ENCODE measurements at places on chromosomes 6 and 20.

GRCh38 chr6:81562169-81562568 lies 190.3 kb downstream of the TENT5A start:
- no peak for DNase-seq

DNA sequence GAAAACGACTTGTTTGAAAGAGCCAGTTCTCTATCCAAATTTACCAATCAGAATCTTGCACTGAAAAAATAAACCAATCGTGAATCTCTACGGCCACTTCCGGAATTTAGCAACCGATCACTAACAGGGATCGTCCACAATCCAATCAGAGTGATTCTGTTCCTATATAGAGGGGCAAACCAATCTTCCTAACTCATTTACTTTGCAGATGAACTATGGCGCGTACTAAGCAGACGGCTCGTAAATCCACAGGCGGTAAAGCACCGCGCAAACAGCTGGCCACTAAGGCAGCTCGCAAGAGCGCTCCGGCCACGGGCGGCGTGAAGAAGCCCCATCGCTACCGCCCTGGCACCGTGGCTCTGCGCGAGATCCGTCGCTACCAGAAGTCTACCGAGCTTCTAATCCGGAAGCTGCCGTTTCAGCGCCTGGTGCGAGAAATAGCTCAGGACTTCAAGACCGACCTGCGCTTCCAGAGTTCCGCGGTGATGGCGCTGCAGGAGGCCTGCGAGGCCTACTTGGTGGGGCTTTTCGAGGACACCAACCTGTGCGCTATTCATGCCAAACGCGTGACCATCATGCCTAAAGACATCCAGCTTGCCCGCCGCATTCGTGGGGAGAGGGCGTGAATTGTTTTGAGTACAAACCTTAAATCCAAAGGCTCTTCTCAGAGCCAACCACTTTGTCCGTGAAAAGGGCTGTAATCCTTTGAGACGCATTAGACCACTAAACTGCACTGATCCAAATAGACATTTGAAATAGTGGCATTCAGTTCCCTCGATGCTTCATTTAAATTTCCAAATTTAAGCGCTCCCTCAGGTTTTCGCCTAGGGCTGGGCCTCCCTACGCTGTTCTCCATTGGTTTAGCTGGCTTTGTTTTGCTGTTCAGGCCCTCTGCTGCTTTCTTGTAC lies 138.0 kb downstream of the HFE start:
- no peak for DNase-seq

DNA sequence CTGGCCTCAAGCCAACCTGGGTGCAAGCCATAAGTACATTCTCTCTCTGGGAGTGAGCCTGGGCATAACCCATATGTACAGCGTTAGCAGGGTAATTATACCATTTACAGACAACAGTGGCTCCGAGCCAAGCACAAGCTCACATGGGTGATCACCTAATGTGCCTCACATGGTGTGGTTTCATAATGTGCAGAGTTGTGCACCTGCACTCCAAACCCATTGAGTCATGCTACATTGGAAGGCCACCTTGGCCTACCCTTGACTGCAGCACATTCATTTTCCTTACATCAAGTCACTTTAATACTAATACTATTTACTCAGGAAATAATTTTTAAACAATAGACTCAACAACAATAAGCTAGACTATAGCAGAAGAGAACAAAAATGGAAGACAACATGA lies 194.5 kb upstream of the PLN start:
- DNase-seq: no peak

DNA sequence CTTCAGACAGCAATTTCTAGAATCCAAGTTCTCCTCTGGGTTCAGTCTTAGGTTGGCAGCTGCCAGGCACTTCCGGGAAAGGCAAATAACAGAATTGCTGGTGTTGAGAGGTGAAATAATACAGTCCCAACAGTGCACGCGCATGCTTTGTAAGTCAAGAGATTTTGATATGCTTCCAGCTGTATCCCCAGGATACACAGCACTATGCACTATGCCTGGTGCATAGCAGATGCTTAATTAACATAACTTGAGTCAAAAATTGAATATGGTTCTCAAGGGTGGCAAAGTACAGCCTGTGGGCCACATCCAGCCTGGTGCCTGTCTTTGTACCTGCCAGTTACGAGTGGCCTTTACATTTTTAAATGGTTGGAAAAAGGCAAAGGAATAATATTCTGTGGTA lies 18.9 kb upstream of the PMEPA1 start:
- no peak for DNase-seq

- no peak for DNase-seq
These were observed 1.7 kb downstream of the FKBP5 start for GRCh38 chr6:35686873-35687555.

- no peak for DNase-seq
These were observed 995.9 kb upstream of the ADGRB3 start for GRCh38 chr6:67639161-67639560.

DNA sequence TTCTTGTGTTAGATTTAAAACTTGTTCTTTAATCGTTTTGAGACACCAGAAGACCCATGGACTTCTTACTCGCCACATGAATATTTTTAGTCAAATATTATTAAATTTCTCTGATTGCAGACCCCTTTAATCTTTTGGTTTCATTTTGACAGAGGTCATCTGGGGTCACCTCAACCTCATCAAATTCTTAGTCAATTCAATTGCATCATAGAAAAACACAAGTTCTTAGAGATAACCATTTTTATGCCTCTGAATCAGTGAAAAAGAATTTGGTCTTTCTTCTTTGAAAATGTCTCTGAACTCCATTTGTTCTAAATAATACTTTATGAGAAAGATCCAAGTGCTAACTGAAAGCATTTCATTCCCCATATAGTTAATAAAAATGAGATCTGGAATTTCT lies 55.2 kb upstream of the CBLN4 start:
- no peak for DNase-seq
